ENCODE measurements at places on chromosomes 1 and 21.

GRCh38 chr1:105326886-105327285 lies 1577.2 kb downstream of the AMY1C start:
- no peak for DNase-seq

GRCh38 chr1:247656221-247656875 lies 23.2 kb downstream of the OR13G1 start:
- no peak for DNase-seq

DNA sequence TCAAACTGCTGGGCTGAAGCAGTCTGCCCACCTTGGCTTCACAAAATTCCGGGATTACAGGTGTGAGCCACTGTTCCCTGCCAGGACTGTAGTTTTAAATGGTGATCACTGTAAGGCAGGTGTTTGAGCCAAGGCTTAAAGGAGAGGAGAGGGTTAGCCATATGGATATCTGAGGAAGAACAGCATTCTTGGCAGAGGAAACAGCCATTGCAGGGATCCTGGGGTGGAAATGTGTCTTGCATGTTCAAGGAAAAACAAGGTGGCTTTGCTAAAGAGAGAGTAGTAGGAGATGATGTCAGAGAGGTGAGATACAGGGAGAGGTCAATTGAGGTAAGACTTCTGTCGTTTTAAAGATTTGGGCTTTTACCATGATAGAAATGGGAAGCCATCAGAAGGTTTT lies 73.5 kb downstream of the ATF6 start:
- DNase-seq: no peak

DNA sequence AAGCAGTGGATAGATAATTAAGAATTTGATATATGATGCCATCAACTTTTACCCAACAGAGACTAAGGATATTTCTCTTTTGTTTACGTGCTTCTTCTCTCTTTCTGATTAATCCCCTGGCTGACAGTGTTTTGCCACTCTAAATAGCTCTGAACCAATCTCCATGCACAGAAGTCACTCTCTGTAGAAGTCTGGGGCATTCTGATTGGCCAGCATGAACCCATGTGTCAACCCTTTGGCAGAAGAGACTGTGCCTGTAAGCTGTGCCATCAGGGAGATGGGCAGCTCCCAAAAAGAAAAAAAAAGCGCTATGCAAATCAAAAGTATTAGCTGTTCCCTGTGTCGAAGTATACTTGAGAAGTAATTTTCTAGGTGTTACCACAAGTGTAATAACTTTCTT lies 34.1 kb upstream of the NRIP1 start:
- DNase-seq: no peak

- no peak for DNase-seq
Measured at GRCh38 chr1:12345350-12346217, 115.8 kb downstream of the VPS13D start.

GRCh38 chr1:228743405-228743804 lies 8.1 kb downstream of the RHOU start:
- no peak for DNase-seq

DNA sequence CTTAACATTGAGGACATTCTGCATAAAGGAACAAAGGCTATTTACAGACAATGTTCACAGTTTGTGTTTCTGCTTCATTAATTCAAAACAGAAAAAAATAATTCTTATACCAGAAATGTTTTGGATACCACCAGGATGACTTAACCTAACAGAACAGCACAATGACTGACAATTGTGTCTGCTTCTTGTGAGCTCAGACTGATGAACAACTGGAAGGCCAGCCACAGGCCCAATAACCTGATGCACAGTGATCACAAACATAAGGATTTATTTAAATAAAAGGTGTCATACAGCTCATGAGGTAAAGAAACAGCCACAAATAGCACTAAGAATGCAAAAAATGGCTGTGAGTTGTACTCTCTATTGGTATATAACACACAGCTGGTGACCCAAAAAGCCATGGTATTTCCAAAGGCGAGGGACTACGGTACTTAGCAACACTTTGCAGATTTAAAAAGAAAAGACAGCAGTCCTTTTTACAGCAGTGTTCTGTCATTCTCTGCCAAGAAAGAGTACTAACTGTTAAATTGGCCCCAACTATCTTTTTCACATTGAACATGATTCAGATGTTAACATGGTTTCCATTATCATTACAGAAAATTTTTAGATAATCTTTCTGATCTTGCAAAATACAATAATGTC lies 32.1 kb upstream of the DDAH1 start:
- peak; percentile 57 for DNase-seq

GRCh38 chr1:24707687-24708086 lies 37.6 kb upstream of the CLIC4 start:
- peak; percentile 54 for DNase-seq

DNA sequence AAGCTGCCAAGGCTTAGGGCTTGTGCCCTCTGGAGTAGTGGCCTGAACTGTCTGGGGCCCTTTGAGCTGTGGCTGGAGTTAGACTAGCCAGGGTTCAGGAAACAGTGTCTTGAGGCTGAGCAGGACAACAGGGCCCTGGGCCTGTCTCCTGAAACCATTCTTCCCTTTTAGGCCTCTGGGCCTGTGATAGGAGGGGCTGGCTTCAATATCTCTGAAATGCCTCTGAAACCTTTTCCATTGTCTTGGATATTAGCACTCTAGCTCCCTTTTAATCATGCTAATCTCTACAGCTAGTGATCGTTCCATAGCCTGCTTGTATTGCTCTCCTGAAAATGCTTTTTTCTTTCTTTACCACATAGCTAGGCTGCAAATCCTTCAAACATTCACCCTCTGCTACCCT lies 135.3 kb downstream of the ADGRL4 start:
- no peak for DNase-seq

GRCh38 chr1:24857507-24858133 lies 72.5 kb downstream of the RUNX3 start:
- no peak for DNase-seq

DNA sequence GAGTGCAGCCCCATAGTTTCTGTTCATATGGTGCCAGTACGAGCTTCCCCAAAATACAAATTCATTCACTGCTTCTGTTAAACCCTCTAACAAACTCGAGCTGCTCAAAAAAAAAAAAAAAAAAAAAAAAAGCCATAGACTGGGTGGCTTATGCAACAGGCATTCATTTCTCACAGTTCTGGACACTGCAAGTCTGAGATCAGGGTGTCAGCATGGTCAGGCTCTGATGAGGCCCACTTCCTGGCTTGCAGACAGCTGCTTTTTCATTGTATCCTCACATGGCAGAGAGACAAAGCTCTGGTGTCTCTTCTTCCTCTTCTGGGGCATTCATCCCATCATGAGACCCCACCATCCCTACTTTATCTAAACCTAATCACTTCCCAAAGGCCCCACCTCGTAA lies 121.6 kb downstream of the PTBP2 start:
- peak; percentile 64 for DNase-seq

- DNase-seq: no peak
Measured at GRCh38 chr1:20123722-20124455, 4.6 kb upstream of the PLA2G2D start.

- DNase-seq: no peak
Measured at GRCh38 chr21:45831991-45832740, 149.4 kb upstream of the COL6A1 start.

GRCh38 chr1:201275253-201275666 lies 8.0 kb upstream of the PKP1 start:
- peak; percentile 80 for DNase-seq

DNA sequence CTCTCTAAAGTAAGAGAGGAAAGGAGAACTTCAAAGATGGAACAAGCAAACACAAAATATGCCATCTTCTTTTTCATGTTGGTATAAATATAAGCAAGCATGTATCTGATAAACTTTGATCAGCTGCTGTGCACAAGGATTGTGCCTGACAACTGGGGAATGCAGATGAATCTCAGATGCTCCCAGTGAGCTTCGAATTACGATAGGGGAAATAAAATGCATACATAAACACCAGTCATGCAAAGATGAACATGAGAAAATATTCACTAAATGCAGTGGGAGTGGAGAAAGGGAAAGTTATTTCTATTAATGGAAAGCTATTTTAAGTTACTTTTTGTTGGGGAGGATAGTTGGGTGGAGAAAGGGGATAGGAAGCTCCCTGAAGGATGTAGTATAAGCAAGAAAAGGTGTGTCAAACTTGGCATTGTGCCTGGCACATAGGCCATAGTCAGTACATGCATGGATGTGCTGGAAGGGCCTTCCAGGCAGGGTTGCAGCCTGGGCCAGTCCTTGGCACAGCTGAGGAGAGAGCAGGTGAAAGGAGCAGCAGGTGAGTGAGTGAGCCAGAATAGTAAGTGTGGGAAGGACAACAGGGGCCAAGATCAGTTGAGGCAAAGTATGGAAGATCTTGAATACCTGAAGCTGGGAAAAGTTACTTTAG lies 57.8 kb upstream of the PGD start:
- DNase-seq: no peak

GRCh38 chr1:29820401-29820800 lies 584.1 kb downstream of the PTPRU start:
- no peak for DNase-seq

DNA sequence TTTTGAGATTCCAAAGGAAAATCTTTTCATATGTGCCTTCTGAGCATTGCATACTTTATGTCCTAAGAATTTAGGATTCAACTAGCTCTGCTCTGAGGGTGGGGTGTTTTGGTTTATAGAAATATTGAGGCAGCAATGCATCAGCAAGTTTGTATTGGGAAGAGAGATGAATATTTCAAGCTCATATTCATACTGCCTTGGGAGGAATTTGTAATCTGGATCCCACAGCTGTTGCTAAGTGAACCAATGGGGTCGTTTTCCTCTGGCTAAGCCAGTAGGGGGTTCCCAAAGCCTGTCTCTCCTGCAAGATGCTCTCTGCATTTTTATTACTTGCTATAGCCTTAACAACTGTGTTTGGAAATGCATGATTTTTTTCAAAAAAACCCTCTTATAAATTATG lies 130.6 kb downstream of the SNX7 start:
- DNase-seq: peak; percentile 84

GRCh38 chr1:163203561-163203960 lies 845 bp upstream of the RGS5 start:
- DNase-seq: no peak

DNA sequence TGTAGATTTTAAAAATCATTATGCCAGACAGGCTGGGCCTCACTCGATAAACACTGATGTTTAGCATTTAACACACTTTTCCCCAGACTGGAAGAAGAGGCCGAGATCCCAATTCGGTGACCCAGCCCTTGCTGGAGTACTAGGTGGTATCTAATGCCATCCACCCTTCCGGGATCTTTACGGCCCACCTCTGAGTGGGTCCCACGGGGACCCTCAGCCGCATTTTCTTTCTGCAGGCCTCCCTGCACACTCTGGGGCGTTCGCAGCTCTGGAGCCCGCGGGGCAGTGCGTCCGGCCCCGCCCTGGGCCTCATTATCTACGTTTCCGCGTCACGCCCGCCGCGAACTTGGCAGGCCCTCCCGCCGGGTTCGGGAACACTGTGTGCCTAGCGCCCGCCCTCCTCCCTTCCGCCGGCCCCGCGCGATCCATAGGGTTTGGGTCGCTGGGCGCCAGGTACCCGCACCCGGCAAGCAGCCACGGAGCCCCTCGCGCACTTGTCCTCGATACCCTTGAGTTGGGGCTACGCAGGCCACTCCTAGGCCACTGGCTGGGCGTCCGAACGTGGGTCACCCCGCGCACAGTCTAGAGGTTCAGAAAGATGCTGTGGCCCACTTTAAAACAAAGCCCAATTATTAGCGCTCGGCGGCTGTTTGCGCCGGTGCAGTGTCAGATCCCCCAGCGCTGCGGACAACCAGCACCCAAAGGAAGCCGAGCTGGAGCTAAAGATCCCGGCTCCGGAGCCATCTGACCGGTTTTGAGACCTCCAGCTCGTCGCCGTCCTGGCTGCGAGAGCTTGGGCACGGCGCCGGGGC lies 950 bp upstream of the EVA1C start:
- no peak for DNase-seq

Data from fibroblast of skin of scalp (primary cell).